Stimulated activated CD8-positive, alpha-beta memory T cell treated with anti-CD3 and anti-CD28 coated beads, Interleukin-2, amount 100 ng/mL, for 48 hours (primary cell): ENCODE measurements at places on chromosomes 7 and 10.

- DNase-seq = no peak
These were observed 489.2 kb downstream of the MDFIC start for GRCh38 chr7:115410972-115411686.

- no peak for DNase-seq
These were observed 43.3 kb downstream of the CNOT4 start for GRCh38 chr7:135466442-135467206.

DNA sequence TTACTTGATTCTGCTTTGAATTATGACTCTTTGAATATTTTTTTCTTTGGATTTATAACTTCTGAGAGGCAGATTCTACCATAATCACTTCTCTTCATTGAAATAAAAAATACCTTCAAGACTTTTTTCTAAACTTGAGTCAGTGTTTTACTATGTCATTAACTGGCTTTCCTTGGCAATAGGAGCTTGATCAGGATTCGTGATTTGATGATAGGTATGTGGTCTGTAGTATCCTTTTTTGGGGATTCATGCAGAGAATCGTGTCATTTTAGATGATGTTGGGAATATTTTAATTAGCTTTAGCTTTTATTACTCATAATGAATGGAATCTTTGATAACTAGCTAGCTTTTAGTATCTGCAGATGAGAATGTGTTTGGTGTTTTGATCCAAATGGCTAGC lies 83.3 kb downstream of the PHTF2 start:
- no peak for DNase-seq

- no peak for DNase-seq
These were observed 5.0 kb upstream of the TNRC18 start for GRCh38 chr7:5428478-5429252.

- DNase-seq = no peak
These were observed 884.5 kb upstream of the POT1 start for GRCh38 chr7:125814100-125814499.

DNA sequence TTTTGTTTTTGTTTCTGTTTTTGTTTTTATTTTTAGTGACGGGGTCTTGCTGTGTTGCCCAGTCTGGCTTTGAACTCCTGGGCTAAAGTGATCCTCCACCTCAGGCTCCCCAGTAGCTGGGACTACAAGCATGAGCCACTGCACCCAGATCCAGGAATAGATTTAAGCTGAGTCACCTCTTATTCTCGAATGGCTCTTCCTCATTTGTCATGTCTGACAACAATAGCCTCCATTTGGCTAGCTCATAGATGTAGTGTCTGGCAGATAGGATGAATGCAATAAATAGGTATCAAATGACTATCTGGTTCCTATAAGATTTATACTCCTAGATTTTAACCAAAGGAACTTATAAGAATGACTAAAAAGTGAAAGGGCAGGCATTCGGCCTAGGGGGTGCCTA lies 172.9 kb downstream of the TMEM26 start:
- no peak for DNase-seq

- no peak for DNase-seq
These were observed 225.6 kb downstream of the PTPRN2 start for GRCh38 chr7:158362001-158362400.

GRCh38 chr7:42029405-42029804 lies 207.6 kb downstream of the GLI3 start:
- DNase-seq = no peak

DNA sequence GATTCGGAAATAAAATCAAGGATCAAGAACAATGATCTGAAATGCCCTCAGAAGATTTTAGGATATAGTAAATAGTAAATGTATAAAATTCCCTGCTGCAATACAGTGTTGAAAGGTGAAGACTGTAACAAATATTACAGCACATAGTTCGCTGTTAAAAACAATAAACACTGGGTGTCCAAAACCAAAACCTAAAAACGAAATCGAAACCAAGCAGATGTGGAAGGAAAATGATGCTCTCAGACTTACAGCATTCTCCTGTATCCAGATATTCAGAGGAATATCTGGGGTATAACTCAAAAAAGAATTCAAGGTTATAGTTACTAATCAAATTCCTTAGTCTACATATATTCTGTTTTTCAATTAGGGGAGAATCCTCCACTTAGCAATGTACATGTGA lies 708.1 kb upstream of the PCDH15 start:
- no peak for DNase-seq

DNA sequence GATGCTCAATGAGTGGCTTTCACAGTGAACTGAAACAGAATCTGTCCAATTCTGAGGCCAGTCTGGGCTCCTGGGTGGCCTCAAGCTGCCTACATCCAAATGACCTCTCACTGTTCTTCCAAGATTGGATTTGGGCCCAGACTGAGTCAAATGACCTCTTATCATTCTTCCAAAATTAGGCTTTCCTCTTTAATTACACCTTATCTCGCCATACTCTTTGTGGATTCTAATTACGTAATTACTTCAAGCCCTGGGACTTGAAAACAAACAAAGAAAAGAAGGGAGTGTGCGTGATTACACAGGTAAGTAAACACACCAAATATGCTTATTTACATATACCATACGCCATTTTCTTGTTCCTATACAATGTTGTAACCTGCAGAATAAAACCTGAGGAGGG lies 18.8 kb downstream of the SORBS1 start:
- no peak for DNase-seq

- no peak for DNase-seq
These were observed 147.4 kb downstream of the CUX1 start for GRCh38 chr7:101964680-101965452.

DNA sequence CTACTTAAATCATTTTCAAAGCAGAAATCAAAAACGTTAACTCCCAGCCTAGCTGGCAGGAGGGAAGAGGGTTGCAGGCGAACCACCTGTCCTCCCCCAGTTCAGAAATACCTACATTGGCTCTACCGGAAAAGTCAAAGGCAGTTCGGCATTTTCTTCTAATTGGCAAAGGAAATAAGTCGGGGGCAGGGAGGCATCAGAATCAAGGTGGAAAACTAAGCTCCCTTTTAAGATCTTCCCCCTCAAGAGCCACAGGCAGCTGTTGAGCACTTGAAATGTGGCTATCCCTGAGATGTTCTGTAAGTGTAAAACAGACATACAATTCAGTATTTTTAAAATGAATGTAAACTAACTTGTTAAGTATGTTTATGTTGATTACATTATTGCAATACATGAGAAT lies 957 bp upstream of the ELMO1 start:
- DNase-seq = no peak

DNA sequence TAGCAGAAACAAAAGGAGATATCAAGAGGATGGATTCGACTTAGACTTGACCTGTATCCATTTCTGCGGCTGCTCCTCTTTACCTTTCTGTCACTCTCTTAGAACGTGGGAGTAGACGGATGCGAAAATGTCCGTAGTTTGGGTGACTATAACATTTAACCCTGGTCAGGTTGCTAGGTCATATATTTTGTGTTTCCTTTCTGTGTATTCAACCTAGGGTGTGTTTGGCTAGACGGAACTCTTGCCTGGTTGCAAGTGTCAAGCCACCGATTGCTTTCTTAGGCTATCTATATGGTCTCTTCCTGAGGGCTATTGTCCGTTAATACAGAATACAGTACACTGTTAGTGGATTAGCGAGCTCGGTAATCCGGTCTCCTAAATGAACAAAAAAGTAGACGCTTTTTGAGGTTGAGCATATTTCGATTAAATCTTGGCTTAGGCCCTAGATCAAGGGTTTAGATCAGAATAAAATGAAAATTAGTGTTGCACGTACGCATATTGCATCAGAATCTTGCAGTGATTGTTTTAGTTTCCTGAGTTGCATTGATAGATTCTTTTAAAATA lies 1.2 kb downstream of the PTEN start:
- DNase-seq = no peak

GRCh38 chr7:28458732-28459131 lies 46.4 kb downstream of the CREB5 start:
- DNase-seq = no peak

GRCh38 chr10:28177944-28178637 lies 124.8 kb downstream of the MPP7 start:
- DNase-seq = no peak

- DNase-seq = no peak
These were observed 55.3 kb upstream of the ZMIZ1 start for GRCh38 chr10:79013406-79013987.

DNA sequence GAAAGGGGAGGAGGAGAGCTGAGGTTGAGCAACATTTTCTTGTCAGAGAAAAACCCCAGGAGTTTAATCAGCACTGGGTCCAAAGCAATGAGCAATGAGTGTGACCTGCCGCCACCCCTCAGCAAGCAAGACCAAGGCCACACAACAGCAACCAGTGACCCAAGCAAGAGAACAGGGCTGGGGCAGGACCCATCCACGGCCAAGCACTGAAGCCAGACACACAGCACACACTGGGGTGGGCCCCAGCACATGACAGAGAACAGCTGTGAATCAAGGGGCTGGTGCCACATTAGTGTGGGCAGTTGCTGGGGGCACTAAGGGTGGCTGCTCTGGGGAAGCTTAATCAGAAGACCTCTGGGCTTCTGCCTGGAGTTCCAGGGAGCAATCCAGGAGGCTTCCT lies 16.2 kb downstream of the TMEM72 start:
- no peak for DNase-seq

GRCh38 chr7:16724344-16724743 lies 29.2 kb upstream of the TSPAN13 start:
- DNase-seq = no peak

GRCh38 chr10:97713826-97714400 lies 383 bp downstream of the MARVELD1 start:
- no peak for DNase-seq

- no peak for DNase-seq
These were observed 905.2 kb upstream of the ZNF722 start for GRCh38 chr7:63093481-63093880.

DNA sequence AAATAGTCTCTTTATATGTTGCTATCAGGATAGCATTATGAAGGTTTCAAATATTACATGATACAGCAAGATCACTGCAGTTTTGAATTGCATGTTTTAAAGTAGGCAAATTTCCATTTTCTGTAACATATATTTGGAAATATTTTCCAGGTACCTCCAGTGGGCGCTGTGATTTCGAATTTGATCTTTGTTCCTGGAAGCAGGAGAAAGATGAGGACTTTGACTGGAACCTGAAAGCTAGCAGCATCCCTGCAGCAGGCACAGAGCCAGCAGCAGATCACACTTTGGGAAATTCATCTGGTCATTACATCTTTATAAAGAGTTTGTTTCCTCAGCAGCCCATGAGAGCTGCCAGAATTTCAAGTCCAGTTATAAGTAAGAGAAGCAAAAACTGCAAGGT lies 299.0 kb downstream of the MALRD1 start:
- no peak for DNase-seq

DNA sequence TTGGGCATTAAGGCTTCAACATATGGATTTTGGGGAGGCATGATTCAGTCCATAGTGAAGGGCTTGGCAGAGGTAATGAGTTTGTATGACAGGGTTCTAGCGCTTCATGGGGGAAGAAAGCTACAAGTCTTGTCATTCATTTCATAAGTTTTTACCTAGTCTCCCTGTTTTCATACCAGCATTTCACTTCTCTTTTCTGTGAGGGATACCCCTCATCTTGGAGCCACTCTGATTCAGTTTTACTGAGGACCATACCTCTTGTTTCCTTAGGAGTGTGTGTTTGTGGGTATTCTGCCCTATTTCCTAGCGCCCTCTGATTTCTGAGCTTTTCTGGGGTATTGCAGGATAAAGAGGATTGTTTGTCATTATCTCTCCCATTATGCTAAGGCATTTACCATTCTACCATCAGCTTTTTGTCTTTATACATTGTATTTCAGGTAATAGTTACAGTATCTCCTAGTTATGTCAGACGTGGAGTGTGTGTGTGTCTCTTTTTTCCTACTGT lies 6.8 kb downstream of the RSBN1L start:
- no peak for DNase-seq

DNA sequence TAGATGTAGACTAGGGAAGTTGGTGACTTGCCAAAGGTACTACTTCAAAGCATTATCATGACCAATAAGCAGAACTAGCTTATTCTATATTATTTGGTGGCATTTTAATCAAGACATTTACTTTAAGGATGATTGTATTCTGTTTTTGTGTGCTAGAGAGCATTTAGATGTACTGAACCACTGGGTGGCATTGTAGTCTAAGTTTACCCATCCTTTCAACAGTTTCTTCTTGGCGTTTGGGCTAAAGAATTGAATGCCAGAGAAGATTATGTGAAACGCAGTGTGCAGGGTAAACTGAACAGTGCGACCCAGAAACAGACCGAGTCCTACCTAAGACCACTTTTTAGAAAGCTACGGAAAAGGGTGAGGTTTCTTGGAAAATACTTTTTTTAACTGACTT lies 26.8 kb downstream of the PRPF18 start:
- no peak for DNase-seq

DNA sequence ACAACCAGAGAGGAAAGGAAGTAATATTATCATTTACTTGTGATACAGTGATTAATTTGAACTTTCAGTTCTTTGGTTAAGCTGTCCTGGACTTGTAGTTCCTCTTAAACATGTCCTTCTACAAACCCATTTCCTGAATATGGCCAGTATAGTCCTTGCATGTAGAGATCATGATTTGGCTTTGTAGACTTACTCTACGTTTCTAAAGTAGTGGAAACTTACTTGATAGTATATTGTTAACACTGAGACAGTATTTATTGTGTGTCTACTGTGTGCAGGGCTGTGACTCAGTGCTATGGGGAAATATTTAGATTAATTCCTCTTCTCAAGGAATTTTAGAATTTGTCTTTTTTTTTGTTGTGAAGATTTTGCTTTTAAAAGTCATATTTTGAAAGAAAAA lies 109.5 kb downstream of the NRF1 start:
- no peak for DNase-seq

GRCh38 chr10:79349072-79349491 lies 1.8 kb downstream of the PPIF start:
- DNase-seq = no peak

DNA sequence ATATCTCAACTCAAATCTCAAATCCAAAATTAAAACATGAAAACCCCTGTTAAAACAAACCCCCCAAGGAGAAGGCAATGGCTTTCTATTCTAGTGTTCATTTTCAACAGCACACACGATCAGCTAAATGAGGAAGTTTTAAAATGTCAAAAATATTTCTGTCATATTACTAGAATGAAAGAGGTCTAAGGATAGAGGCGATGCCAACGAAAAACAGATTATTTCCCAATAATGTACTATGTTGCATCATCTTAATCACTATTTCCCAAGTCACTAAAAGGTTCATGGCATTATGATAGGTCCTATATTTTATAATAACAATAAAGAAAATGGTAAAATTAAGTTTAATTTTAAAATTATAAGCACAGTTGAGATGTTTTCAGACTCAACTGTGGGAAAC lies 10.1 kb downstream of the CNOT4 start:
- DNase-seq = no peak

GRCh38 chr7:44292876-44293560 lies 32.4 kb downstream of the CAMK2B start:
- no peak for DNase-seq
